Myocyte (in vitro differentiated cells): ENCODE measurements at places on chromosomes 5 and 9. TPM values are rescaled to one million over a fixed set of nuclear protein-coding genes. Genes with fewer than 3 reads are reported as not detected.

DNA sequence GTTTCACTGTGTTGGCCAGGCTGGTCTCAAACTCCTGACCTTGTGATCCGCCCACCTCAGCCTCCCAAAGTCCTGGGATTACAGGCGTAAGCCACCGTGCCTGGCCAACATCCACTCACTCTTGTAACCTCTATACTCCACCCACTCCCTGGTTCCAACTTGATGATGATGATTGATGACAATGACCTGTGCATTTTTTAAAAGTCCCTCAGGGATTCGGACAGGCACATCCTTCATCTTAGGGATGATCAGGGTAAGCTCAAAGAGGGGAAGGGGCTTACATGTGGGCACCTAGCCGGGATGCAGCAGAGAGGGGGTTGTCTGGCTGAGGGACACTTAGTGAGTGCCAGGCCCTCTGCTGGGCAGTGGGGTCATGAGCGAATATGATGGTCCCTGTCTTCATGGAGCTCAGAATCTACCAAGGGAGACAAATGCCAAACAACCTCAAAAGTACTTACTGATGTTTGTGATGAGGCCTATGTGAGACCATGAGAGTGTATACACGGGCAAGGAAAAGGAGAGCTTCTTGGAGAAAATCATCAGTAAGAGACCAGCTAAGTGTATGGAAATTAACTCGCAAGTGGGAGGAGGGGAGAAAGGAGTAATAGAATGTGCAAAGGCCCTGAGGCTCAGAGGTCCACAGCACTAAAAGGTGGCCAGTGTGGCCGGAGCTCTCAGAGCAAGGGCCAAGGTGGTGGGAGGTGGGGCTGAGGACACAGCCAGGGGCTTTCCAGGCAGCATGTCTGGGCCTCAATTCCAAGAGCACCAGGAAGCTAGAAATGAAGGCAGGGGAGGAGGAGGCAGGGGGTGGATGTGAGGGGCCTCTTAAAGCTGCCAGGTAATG lies 27.4 kb downstream of the LHX2 start:
- peak; percentile 9 for DNase-seq

GRCh38 chr5:164475339-164475977 lies 970.0 kb downstream of the MAT2B start:
- peak; percentile 32 for DNase-seq

DNA sequence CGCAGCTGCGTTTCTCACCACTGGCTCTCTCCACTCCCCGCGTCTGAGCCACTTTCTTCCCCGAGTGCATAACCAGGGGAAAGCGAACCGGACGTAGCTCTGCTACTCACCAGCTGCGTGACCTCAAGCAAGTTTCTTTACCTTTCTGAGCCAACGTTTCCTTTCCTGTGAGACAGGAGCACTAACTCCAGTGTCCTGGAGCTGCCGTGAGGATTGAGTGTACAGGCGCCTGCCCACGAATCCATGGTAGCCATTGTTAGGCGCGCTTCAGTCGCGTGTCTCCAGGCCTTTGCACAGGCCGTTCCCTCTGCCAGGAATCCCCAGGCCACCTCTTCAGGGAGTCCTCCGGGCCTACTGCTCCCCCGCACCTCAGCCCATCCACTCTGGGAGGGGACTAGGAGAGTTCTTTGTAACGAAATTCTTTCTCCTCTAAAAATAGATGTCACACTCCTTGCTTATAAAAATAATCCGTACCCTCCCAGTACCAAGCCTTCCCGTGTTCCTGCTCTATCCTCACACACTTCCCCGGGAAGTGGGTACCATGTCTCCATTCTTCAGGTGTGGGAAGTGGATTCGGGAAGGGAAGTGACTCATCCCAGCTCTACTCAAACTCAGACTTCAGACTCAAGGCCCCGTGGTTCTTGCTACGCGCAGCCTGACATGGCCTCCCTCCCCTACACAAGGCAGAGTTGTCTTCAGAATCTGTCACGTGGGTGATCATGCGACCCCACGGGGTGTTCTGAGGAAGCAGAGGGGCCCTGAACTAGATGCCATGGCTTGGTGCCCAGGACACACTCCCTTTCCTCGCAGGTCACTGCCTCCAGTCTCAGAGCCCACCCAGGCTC lies 16.1 kb upstream of the CRB2 start:
- DNase-seq = no peak

GRCh38 chr5:10607023-10607665 lies 43.3 kb downstream of the ANKRD33B start:
- peak; percentile 57 for DNase-seq

DNA sequence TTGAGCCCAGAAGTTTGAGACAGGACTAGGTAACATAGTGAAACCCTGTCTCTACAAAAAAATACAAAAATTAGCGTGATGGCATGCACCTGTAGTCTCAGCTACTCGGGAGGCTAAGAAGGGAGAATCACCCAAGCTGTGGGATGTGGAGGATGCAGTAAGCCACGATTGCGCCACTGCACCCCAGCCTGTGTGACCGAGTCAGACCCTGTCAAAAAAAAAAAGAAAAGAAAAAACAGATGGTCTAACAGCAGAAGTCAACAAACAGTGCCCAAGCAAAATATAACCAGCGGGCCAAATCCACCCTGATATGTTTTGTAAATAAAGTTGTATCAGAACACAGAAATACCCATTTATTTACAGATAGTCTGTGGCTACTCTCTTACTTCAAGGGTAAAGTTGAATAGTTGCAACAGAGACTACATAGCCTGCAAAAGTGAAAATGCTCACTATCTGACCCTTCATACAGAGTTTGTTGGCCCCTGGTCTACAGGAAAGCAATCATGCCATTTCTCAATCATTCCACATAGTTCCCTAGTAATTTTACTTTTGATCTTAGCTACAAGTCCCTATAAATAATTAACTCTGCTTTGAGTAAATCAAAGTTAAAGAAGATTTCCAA lies 383.7 kb downstream of the TLE1 start:
- DNase-seq = no peak

The PCDHB13 gene
- total RNA-seq = 5.3 and 6.4 TPM in 2 replicates
